NB4 (cell line): ENCODE measurements at places on chromosomes 13 and 19.

DNA sequence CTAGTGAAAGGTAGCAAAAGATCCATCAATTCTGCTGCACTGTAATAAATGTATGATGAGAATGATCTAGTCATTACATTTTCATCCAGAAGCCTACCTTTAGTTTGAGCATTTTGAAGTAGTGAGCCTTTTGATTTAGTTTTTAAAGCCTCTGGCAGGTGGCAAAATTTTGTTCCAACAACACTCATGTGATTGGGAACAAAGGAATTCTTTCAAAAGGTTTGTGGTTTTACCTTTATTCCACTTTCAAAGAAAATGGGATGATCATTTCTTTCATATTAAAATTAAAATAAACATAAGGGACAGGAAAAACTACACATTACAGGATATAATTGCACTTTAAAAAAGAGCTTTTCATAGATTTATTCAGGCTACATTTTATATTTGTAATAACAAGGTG is 260.2 kb downstream of the DACH1 start:
- DNase-seq = no peak

GRCh38 chr19:6737873-6738786 is 750 bp upstream of the GPR108 start:
- DNase-seq = peak; percentile 87

DNA sequence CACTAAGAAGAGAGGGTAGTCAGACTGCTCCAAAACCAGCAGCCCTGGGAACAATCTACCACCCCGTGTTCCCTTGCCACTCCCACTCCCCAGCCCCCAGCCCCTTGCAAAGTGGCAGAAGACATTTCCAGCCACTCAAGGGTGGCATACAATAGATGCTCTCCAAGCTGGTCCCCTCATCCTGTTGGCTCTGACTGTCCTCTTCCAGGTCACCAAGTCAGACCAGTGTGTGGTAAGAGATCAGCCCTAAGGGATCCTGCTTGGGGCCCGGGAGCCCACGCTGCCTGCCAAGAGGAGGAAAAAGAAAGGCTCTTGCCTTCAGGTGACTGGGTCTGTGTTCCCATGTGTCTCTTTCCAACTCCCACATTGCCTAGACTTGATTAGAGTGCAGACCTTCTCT is 25.0 kb downstream of the SERP2 start:
- no peak for DNase-seq

DNA sequence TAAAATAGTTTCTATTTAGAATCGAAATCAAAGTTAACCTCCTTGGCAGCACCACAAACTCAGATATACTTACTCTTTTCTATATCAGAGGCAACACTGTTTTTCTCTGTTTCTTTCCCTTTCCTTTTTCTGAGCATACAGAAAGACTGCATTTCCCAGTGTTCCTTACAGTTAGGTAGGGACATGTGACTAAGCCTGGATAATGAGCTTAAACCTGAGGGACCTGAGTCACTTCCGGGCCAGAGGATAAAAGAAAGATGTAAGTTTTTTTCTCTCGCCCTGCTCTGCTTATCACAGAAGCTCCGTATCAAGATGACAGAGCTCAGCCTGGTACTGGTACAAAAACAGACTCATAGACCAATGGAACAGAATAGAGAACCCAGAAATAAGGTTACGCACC is 531.9 kb downstream of the KLF12 start:
- no peak for DNase-seq

DNA sequence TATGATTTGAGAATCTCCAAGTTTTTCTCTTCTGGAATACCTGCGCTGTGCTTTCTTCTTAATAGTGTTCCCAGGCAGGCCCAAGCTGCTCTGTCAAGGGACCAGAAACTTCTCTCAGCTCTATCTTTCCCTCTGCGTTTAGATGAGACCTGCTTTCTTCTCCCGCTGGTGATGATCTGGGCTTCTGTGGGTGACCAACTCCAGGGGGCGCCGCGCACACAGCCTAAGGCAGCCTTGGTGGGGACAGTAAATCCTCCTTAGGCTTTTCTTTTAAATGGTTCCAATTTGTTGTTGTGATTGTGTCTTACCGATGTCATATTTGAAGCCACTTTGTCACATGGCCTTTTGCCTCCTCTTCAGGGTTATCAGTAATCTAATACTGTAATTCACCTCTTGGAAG is 439.4 kb upstream of the KLF12 start:
- DNase-seq = peak; percentile 25

GRCh38 chr13:65154661-65155447 is 2075.3 kb downstream of the PCDH9 start:
- DNase-seq = no peak

DNA sequence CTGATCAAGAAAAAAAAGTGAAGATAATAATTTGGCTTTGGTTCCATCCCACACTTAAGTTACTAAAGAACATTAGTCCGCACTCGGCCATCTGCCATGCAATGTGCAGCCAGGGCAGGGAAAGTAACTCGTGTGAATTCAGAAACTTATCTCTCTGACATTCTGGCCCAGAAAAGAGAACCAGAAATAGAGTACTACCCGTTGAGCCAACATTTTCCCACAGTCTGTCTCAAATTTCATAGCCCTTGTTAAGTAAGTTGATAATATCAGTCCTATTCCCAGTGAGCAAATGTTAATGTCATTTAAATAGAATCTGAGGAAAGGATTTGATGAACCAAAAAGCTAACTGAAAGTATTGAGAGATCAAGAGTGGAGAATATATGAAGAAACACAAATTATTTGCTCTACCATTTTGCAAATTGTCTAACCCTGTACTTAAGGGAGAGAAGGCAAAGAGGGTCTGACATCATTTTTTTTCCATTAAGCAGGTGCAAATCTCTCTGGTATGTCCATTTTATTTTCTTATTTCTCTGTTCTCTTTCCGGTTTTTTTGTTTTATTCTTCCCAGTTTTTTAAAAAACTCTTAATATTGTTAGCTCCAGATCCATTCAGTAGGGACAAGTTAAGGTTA is 156.3 kb downstream of the NDFIP2 start:
- DNase-seq = no peak

- peak; percentile 25 for DNase-seq
These were observed 4.9 kb downstream of the CALM3 start for GRCh38 chr19:46606019-46606418.

DNA sequence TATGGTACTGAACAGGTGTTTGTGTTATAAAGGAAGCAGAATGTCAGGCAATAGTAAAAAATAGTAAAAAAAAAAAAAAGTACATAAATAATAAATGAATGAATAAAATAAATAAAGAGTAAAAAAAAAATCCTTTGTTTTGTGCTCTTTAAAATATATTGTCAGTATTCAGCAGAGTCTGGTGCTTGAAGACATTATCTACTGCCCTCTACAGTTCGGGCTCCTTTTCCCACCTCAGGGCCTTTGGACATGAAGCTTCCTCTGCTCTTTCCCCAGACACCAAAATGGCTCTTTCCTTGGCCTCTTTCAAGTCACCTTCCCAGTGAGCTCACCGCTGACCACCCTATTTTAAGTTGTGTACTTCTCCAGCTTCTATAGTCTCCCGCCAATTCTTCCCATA is 137.5 kb downstream of the TNFRSF19 start:
- DNase-seq = peak; percentile 37

GRCh38 chr19:5774921-5775320 is 9.6 kb downstream of the PRR22 start:
- no peak for DNase-seq

DNA sequence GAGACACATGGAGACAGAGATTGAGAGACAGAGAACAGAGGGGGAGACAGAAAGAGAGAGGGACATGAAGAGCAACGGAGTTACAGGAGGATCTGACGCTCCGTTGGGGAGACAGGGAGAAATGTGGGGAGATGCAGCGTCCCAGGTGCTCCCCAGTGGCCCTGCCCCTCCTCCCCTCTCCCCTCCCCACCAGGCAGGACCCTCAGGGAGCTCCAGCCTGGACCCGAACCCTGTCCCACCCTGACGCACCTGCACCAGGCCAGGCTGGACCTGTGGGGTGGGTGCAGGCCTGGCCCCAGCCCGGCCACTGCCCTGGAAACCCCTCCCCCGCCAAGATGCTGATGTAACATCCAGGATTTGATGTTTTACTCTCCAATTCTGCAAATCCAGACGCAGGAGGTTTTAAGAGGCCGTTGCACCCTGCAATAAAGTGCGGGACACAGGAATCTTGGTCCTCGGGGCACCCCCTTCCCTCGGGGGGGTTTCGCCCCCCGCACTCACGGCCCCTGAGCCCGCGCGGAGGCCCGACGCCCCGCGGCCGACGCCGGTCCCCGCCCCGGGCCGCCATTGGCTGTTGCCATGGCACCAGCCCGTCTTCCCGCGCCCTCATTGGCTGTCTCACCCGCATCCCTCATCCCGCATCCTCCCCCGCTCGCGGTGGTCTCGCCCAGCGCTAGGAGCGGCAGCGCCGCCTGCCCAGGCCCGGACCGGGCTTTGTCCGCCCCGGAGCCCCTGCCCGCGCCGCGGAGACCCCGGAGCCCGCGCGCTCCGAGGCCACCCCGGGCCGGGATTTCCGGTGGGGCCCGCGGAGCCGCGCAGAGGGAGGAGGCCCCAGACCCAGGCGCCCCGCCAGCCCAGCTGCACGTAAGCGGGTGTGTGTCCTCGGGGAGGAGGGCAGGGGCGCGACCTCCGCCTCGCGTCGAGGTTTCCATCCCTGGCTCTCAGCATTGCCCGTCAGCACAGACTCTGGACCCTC is at the start of gene APC2:
TSS of gene APC2 (plus strand) at position 655 of the 976 bp plus-strand sequence. CDS start 2,881 bp downstream, outside the sequence.
- no peak for DNase-seq

DNA sequence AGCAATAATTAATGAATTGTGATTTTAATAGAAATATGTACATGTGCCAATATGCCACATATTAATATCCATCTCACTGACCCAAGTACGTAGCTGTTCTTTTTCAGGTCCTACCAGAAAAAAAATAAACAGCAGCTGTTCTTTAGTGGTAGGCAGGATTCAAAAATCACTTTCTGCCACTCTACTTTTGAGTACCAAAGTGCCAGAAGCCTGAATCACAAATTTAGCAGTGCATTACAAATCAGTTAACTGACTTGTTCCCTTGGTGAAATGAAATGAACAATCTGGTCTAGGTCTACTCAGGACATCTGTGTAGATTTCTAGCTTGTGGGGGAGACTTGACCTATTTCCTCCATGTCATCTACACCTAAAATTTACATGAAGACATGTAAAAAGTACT is 775.5 kb upstream of the GPC6 start:
- no peak for DNase-seq

- no peak for DNase-seq
These were observed 10.7 kb downstream of the AP2S1 start for GRCh38 chr19:46839752-46840497.

- DNase-seq = no peak
These were observed 4.0 kb downstream of the CCL25 start for GRCh38 chr19:8056533-8056932.

DNA sequence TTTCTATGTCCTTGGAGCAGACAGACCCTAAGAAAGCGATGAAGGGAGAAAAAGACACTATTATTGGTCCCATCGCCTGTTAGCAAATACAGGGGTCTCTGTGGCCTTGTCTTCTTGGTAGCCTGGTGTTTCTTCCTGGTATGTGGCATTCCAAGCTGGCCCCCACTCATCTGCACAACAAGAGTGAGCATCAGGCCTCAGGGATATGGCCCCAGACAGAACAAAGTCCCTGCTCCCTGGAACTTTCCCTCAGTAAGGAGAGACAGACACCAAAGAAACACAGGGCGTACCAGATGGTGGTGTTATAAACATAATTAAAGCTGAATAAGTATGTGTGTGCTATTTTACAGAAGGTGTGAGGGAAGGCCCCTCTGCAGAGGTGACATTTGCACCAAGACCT is 48.2 kb upstream of the KPNA3 start:
- no peak for DNase-seq

DNA sequence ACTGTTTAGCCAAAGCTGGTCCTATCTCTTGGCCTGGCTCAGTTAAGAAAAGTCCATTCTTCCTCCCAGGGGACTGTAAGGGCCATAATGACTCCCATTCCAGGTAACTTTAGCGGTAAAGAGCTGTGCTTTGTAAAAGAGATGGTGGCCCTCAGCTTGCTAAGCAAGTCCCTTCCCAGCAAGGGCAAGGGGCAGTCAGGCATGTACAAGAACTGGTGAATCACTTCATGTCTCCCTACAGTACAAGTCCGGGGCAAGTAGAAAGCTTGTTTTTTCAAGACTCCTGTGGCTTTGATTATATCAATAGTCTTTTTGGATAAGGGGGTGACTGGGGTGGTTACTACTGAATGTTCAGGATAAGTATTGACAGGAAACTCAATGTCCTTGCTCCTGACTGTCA is 88.9 kb downstream of the SLC25A15 start:
- DNase-seq = no peak

GRCh38 chr13:107395927-107396662 is 819.2 kb downstream of the LIG4 start:
- DNase-seq = no peak

DNA sequence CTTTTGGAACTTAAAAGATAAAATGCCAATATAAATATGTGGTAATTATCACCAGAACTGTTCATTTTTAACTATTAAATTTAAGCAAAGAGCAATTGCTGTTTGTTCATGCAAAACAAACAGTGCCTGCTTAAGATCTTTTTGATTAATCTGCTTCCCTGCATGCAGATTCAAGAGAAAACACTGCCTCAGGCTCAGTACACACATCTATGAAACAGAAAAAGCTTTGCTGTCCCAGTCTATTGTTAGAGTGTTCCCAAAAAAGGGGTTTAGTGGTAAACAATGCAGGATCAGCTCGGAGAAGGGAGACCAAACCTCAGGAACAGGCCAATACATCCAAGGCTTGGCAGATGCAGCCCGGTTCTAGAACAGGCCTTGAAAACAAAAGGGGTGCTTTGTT is 49.3 kb upstream of the TDRD3 start:
- no peak for DNase-seq

- no peak for DNase-seq
These were observed 135.6 kb downstream of the SLC7A1 start for GRCh38 chr13:29459813-29460355.

DNA sequence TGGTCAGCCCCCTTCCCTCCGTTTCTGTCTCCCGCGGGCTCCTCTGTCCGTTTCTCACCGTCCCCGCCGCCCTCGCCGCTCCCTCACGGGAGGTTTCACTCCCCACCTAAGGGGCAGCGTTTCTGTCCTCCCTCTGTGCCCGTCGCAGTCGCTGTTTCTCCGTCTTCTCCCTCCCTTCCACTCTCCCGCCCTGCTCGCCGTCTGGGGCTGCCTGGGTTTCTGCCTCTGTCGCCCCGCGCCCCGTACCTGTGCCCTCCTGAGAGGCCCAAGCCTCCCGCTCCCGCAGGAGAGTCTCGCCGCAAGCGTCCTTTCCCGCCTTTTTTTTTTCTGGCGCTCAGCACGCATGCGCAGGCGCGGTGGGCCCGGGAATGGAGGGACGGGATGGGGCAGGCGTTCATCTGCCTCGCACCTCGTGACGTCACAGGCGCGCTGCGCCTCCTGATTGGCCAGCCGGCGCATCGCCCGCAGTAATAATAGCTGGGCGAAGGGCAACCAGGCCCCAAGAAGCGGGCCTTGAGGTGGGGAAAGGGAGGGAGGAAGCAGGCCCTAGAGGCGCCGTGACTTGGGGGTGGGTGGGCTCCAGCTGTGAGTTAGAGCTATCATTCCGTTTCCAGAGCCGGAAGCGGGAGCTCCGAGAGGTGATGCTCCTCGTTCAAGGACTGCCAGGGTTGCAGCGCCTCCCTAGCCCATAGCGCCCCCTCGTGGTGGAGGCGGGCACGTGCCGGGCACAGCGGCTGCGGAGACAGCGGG is 15.4 kb downstream of the SSC5D start:
- peak; percentile 74 for DNase-seq
